Vagina (tissue), 2 donors: ENCODE measurements at places on chromosomes 6 and 20.

DNA sequence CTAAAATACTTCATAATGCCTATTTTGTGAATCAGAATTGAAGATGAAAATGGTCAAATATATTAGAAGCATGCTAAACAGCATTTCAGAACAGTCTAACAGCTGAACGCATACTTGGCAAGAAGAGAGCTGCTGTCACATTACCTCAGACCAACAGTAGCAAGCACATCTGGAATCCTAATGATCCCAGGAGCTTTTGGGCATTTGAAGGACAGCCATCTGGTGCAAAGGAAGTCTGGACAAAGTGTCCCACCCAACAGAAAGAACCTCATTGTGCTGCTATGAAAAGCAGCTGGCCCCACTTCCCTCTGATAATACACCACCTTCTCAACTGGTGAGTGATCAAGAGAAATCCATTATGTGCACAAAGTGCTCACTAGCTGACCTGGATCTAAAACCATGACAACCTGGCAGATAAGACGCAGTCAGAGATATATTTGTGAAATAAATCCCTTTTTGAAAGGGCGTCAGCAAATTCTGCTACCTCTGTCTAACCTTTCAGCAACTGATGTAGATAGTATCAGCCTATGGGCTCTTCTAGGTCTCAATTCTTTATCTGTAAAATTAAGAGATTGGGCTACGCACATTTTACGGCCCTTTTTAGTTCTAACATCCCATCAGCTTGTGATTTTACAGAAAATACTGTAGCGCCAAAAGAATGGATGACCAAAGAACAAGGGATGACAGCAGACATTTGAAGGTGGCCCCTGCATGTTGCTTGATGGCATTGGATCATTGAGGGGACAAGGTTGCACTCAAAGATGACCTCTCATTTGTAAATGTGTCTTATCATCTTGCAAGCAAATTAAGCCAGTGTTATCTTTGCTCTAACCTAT lies 78.7 kb downstream of the SGK1 start:
- DNase-seq = no peak

DNA sequence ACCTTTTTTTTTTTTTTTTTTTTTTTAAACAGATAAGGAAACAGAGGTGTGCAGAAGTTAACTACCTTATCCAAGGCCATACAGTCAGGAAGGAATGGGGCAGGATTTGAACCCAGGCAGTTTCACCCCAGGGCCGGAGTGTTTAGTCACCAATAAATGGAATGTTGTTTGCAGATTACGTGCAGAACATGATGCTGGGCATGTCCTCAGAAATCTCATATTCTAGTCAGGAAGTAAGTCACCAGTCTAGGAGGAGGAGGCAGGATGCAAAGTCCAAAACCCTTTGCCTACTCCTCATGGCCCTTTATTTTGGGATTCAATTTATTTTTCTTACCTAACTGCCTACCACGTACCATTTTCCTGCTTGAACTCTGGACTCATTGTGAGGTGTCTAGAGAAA lies 57.1 kb upstream of the LRRC1 start:
- DNase-seq = no peak

DNA sequence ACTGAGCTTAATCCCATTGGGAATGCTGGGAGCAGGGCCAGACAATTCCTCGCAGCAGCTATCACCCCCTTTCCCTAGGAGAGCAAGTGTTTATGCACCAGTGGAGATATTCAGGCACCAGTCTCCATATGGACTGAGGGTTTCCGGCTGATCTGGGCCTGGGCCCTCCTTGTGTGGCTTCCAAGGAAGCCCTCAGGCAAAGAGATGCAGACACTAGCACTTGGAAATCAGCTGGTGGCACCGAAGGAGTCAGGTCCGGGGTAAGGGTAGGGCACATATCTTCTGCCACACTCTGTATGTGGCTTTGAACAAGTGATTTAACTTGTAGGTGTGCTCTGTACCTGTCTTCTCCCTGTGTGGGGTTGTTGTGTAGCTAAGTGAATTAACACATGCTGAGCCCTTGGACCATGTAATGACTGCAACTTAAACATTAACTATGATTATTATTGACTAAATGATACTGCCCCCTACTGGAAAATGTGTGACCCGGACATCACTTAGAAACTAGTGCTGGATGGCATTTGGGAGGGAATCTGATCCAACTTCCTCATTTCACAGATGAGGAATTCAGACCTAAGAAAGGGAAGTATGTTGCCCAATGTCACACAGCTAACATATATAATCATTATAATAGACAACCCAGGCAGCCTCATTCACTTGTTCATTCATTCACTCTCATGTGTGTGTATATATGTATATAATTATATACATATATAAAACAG lies 19.3 kb upstream of the WFDC2 start:
- no peak for DNase-seq

DNA sequence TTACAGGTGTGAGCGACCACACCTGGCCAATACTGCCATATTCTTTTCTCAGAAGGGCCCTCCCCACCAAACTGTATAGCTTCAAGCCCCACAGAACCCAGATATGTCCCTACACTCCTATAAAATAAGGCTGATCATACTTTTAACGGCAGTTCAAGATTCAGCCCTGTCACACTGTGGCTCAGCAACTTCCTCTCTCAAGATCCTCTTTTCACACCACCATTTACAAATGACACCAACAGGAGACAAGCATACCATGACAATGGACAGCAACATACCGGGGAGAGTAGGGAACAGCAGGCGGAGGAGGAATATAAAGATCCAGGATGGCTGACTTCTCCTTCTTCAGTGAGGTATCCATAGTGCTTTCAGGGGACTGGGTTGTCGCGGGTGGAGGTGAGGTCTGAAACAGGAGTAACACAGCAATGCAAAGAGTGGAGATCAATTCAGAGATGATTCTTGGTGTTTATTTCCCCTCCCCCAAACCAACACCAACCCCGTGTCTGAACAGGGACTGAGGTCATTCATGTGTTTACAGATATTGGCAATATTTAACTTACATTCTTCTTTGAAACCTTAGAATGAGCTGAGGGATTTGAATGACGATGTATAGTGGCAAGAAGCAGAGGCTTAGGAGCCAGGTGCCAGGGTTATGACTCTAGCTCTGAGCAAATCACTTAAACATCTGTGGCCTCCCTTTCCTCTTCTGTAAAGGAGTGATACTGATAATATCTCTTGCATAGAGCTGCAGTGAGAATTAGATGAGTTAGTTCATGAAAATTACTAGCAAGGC lies 57.6 kb upstream of the IPCEF1 start:
- DNase-seq = no peak

GRCh38 chr20:20979934-20980333 lies 126.2 kb downstream of the LINC00237 start:
- DNase-seq = no peak
